ENCODE measurements at places on chromosomes 13 and 19.

GRCh38 chr13:104355041-104355670 lies 1288.9 kb upstream of the SLC10A2 start:
- no peak for DNase-seq

DNA sequence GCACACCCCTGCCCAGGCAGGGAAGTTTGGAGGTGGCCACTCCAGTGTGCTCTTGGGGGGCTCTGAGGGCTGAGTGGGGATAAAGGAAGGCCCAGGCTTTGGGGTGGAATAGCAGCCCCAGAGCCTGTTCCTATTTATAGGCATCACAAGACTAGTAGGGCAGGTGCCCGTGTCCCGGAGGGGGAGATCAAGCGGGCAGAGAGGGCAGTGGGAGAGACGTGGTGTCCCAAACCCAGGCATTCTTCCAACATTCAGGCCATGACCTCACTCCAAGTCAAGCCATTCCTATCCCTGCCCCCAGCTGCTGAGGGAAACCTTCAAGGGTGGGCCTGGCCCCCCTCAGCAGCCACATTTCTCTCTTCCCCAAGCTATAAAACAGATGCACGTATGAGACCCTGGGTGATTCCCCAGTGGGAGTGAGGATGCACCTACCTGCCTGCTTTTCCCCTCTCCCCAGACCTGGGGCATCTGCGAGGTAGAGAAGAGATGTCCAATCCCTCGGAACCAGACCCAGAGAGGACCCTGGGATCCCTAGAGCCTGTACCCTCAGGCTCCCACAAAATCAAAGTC lies 3.9 kb downstream of the WIZ start:
- no peak for DNase-seq

- no peak for DNase-seq
Measured at GRCh38 chr19:14632286-14632685, 42.4 kb downstream of the ADGRE3 start.

GRCh38 chr13:93345024-93345423 lies 118.4 kb downstream of the GPC6 start:
- no peak for DNase-seq

- DNase-seq, result peak; percentile 27
Measured at GRCh38 chr19:3609779-3610719, 3.4 kb upstream of the TBXA2R start.

GRCh38 chr13:99067159-99067985 lies 89.5 kb upstream of the DOCK9 start:
- peak; percentile 69 for DNase-seq

GRCh38 chr13:64347664-64348063 lies 2882.5 kb downstream of the PCDH9 start:
- DNase-seq, result no peak
